Spleen (tissue), 13 donors: ENCODE measurements at places on chromosomes 5 and 9.

GRCh38 chr5:65017636-65018035 is 248.9 kb downstream of the CWC27 start:
- no peak for DNase-seq

DNA sequence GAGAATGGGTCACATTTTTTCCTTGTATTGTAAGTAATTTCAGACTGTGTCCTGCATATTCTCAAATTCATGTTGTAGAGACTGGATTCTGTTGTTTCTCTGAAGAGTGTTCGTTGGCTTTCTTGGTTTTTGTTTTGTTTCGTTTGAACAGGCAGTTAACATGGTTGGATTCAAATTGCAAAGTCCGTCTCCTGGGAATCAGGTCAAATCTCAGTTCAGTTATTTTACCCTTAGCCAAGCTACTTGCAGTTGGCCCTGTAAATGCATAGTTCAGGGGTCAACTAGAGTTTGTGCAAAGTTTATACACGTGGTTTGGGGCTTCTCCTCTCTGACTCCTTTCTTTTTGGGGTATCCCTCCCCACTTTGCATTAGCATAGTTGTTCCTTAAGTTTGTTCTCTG is 21.7 kb upstream of the FBXW11 start:
- DNase-seq = no peak

DNA sequence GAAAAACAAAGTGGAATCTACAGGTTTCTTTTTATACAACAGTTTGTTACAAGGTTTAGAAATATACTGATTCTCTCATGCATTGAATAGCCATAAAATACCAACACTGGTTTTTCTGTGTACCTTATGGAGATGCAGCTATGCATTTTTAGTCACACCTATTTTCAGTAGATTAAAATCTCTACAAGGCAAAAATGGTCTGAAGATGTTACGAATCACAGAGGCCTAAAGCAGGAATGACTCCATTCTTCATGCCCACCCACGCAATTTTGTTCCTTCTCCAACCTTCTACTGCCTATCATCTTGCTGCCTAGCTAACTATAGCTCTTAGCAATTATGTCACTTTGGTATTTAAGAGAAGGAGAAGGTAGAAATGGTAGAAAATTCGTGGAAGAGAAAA is 9.9 kb downstream of the PLK2 start:
- DNase-seq = no peak

GRCh38 chr5:159539678-159540077 is 209.4 kb upstream of the IL12B start:
- DNase-seq = no peak

- DNase-seq = no peak
Measured at GRCh38 chr9:112074250-112075008, 100.7 kb downstream of the SUSD1 start.

DNA sequence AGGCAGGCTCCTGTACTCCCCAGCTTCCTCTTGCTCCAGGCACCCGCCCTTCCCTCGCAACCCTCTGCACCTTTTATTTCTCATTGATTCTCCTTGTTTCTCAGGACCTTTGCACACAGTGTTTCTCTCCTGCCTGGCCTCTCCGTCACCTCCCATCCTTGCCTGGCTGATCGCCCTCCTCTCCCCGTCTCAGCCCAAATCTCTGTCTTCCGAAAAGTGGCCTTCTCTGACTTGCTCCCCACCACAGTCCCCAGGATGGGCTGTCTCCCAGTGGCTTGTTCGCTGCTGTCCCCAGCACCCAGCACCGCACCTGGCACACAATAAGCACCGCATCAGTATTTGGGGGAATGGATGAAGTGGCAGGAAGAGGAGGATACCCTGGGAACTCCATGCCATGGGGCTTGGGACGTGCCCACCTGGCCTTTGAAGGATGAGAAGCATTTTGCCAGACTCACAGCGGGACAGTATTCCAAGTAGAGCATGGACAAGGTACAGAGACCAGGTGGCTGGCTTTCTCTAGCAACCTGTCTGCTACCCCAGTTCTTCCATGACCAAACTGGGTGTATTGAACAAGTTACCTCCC is 62.5 kb downstream of the LMX1B start:
- no peak for DNase-seq
